Mammary epithelial cell (primary cell): ENCODE measurements at places on chromosomes 1 and 21. TPM values are rescaled to one million over a fixed set of nuclear protein-coding genes. Genes with fewer than 3 reads are reported as not detected.

DNA sequence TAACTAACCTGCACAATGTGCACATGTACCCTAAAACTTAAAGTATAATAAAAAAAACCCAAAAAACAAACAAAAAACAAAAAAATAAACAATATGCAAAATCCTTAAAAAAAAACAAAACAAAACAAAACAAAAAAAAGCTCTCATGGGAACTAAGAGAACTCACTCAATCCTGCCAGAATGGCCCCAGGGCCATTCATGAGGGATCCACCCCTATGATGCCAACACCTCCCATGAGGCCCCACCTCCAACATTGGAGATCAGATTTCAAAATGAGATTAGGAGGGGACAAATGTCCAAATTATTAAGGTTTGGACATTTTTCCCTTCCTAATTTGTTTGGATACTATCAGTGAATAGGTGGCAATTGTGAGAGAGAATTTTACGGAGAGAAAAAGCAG is 10.2 kb downstream of the CYP4B1 start:
- DNase-seq, result no peak

GRCh38 chr1:28644494-28644893 is 1.6 kb upstream of the TAF12 start:
- no peak for DNase-seq

ZBTB37 gene
- total RNA-seq, result 5.6 and 7.0 TPM in 2 replicates

RHBDL2 gene
- total RNA-seq, result 0.67 TPM

- DNase-seq, result no peak
Observed at GRCh38 chr21:38887749-38888148, 82.0 kb downstream of the ETS2 start.

GRCh38 chr1:246815693-246816270 is 91.6 kb downstream of the SCCPDH start:
- DNase-seq, result no peak

CALML6 gene
- 0.67 TPM for total RNA-seq

GRCh38 chr1:43545695-43546387 is 15.2 kb downstream of the PTPRF start:
- DNase-seq, result no peak

MTMR11 gene
- total RNA-seq, result 7.3 TPM

C1orf56 gene
- 1.7 TPM for total RNA-seq

ITLN2 gene
- total RNA-seq, result 0.50 TPM

TNFRSF9 gene
- not detected for total RNA-seq

CR2 gene
- not detected in 2 replicates for total RNA-seq

DNA sequence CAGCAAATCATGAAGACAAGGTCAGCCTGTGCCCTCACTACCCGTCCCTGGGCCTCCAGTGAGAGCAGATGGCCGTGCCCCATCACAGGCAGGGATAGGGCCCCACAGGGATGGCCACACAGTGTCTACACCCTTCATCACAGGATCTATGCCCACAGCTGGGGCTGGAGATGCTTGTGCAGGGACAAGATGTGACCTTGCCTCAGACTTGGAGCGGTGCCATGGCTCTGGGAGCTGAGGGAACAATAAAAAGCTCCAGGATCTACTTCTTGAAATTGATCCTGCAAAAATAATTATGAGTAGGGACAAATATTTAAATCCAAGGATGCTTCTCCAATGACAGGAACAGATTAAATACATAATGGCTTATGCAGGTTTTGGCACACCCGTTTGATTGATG is 25.4 kb upstream of the TCEA3 start:
- no peak for DNase-seq

MINDY1 gene
- 9.1 and 17.6 TPM in 2 replicates for total RNA-seq

FAM78B gene
- total RNA-seq, result 0.33 TPM

DIO1 gene
- total RNA-seq, result not detected

DNA sequence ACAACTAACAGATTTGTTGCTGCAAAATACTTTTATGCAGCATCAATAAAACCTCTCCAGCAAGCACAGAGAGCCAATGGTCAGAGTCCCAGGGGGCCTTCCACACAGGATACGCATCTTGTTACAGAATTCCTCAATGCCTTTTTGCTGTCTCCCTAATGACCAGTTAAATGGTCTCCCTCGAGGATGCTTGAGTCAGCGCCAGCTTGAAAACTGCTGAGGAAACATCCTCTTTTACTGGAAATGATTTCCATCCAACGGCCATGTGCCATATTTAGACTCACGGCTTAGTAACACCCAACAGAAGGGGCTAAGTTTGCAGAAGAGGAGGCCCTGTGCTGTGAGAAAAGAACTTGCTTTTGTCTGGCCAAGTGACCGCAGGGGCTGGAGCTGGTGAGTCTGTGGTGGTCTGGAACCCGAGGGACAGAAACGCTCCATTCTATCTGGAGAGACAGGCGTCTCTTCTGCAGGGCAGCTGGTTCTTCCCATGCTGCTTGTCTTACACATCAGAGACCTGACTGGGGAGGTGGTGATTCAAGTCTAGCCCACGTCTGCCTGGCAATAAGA is 496.4 kb downstream of the SETD4 start:
- DNase-seq, result no peak

DNA sequence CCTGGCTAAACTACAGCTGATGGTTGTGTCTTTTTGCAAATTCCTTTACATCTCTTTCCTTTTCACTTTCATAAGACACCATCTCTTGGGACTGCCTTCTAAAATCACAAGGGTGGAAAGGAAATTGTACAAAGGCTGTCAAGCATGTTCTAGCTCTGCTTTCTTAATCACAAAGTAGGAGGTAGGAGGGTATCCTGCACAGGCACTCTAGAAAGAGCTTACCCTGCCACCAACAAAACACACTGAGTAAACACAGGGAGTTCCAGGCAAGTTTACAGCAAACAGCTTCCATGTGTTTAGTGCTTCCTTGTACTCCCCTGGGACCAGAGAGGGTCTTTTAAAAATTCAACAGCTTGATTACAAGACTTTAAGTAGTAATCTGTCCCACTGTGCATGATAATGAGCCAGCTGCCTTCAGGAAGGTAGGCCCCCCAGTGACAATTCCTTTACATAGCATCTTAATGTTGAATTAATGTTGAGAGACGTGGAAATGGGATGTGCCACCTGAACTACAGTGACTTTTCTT is 2.4 kb downstream of the PLPP3 start:
- DNase-seq, result peak; percentile 14

PBXIP1 gene
- total RNA-seq, result 7.6 and 17.7 TPM in 2 replicates

- peak; percentile 11 for DNase-seq
Observed at GRCh38 chr1:6918925-6919511, 133.8 kb downstream of the CAMTA1 start.

ENSA gene
- total RNA-seq, result 175 and 178 TPM in 2 replicates

DNA sequence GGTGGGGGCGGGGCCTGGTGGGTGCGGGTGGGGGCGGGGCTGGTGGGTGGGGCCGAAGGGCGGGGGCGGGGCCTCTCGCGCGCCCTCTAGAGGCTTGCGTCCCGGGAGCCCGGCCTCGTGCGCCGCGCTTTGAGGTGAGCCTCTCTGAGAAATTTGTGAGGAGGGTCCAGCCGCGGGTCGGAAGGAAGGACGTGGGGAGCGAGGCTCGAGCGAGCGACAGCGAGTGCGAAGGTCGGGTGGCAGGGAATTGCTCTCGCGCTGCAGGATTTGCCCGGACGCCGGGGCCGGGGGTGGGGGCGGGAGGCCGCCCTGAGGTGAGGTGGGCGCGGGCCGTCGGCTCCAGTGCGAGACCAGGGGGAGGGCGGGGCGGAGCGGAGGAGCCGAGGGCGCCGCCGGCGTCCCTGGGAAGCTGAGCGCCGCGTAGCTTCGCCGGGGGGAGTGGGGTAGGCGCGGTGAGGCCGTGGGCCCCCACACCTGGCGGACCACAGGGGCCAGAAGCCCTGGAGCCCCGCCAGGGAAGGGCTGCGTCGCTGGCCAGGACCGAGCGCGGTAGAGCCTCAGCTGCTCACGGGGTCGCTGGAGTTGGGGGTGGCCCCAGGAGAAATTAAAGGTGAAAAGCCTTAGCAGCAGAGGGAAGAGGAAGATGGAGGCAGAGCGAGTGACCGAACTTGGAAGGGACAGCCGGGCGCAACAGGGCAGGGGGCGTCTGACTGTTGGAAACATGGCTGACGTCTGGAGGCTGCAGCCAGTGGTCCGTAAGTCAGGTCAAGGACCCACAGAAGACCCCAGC is 754 bp upstream of the LSS start:
- no peak for DNase-seq

SPRR2D gene
- not detected for total RNA-seq

DNA sequence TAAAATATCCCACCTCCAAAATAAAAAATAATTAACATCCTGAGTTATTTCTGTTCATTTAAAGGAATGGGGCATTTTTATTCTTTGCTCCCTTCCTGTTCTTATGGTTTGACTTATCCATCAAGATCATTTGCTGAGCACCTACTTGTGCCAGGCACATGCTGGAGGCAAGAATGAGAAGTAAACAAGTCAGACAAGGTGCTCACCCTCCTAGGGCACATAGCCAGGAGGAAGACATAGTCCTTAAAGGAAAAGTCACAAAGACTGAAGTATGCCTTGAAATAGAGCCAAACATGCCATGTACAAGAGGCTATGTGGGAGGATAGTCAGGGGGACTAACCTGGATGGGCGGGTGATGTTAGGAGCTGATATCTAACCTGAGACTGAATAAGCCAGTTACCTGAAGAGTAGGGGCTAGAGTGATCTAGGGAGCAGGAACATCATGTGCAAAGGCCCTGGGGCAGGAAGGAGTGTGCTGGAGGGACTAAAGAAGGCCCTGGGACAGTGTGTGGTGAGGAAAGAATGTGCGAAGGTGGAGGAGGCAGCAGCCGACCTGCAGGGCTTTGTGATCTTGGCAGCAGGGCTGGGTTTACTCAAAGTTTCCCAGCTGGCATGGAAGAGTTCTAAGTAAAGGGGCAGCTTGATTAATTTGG is 233.5 kb downstream of the MATN1 start:
- no peak for DNase-seq

- DNase-seq, result no peak
Observed at GRCh38 chr1:236316437-236316836, 34.7 kb upstream of the ERO1B start.

ZBTB8B gene
- under 0.01 TPM for total RNA-seq

DNA sequence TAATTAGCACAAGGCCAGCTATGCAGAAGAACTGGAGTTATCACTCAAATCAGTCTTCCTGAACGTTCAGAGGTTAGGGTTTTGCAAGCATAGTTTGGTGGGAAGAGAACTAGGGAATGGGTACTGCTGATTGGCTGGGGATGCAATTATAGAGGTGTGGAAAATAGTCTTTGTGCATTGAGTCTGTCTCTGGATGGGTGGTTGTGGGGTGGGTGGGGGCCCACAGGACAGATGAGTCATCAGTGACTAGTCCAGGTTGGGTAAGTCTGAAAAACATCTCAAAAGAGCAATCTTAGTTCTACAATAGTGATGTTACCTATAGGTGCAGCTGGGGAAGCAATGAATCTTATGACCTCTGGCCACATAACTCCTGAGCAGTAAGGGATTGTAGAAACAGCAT is 89.7 kb upstream of the HMCN1 start:
- DNase-seq, result peak; percentile 95

DNA sequence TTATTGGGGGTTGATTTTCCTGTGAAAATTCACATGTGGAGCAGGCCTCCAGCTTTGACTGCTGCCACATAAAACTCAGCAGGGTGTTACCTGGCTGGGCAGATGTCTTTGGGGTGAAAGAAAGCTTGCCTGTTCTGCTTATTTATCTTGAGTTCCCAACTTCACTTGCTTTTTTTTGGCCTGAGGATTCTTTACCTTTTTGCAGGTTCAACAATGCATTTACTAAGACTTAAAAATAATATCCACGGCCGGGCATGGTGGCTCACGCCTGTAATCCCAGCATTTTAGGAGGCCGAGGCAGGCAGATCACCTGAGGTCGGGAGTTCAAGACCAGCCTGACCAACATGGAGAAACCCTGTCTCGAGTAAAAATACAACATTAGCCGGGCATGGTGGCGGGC is 509.1 kb downstream of the KIF26B start:
- DNase-seq, result no peak
